ENCODE measurements at places on chromosomes 4 and X.
A peak's percentile ranks its signal among the peaks of the same experiment; 100 is the strongest.

GRCh38 chr4:75002381-75002780, 69.5 kb downstream of the PARM1 start:
- no peak for DNase-seq

DNA sequence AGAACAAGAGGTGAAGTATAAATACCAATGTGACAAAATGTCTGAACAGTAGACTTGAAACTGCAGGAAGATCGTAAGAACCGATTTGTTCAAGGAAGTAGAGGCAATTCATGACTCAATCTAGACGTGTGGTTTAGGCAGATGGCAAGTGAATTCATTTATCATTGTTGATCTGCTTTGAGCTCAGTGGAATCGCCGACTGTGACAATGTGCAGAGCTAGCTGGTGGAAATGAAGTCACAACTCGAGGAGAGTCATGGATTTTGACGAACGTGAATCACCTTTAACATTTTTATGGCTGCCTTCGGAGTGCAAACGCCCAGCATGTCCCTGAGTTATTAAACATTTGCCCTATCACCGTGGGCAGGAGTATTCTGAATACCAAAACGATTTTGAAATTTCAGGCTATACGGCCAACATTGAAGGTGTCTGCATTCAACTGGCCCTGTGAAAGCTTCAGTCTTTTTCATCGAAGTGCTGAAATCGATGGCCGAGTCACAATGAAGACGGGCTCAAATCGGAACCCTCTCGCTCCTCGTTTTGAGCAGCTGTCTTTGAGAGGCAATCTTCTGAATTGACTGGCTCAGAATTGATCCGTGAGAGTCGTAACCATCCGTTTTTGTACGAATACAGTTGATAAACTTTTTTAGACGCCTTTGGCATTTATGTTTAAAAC, 689 bp upstream of the OGT start:
- peak; percentile 11 for DNase-seq

- DNase-seq, result no peak
Measured at GRCh38 chr4:7068279-7068842, 497 bp upstream of the GRPEL1 start.

DNA sequence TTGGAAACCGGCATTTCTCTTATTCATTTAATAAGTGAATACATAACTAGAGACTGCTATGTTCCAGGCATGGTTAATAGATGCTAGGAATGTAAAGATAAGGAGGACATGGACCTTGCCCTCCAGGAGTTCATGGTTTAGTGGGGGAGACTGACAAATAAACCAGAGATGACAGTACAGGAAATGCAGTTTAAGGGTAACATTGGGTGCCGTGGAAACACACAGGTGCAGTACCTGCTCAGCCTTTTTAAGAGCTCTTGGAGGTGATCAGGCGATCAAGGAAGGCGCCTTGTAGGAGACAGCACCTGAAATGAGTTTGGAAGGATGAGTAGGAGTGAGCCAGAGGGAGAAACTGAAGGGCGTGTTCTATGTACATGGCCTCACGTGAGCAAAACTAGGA, 145.8 kb downstream of the AASDH start:
- no peak for DNase-seq

DNA sequence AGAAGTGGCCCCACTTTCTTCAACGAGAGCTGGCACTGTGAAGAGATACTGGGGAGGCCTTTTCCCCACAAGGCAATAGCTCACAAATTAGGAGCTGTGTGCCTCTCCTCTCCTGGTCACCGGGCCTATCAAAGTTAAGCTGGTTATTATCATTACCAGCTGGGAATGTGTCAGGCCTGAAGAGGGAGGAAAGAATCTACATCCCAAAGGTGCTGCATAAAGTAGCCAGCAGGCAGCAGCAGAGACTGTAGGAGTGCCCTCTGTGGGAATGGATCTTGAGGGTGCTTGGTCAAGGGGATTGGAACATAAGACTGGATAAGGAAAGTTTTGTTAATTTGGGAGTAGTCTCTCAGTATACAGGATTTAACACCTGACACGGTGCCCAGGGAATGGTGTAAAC, 9.1 kb upstream of the TMPRSS11D start:
- DNase-seq, result no peak

DNA sequence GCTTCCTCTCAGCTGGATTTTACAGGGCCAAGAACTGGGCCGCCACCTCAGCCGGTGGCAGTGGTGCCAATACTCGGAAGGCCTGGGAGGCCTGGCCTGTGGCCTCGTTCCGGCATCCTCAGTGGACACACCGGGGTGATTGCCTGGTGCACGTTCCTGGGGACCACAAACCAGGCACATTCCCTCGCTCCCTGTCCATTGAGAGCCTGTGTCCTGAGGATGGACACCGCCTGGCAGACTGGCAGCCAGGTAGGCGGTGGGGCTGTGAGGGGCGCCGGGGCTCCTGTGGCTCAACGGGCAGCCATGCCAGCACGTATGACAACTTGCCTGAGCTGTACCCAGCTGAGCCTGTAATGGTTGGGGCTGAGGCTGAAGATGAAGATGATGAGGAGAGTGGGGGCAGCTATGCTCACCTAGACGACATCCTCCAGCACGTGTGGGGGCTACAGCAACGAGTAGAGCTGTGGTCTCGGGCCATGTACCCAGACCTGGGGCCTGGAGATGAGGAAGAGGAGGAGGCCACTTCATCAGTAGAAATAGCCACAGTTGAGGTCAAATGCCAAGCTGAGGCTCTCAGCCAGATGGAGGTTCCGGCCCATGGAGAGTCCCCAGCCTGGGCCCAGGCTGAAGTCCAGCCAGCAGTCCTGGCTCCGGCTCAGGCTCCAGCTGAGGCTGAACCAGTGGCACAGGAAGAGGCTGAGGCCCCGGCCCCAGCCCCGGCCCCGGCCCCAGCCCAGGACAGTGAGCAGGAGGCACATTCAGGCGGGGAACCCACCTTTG, 70.4 kb downstream of the STARD8 start:
- no peak for DNase-seq

DNA sequence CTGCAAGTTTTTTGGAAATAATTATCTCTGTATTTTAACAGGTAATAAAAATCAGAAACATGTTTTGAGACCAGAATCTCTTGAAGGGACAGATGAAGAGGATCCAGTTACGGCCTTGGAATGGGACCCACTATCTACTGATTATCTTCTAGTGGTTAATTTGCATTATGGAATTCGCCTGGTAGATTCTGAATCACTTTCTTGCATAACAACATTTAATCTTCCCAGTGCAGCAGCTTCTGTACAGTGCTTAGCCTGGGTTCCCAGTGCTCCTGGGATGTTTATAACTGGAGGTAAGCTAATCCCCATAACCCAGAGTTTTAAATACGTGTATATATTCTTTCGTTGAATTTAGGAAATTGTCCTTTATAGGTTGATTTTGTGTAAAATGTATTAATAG, 59.4 kb downstream of the WDR17 start:
- DNase-seq, result no peak

- no peak for DNase-seq
Measured at GRCh38 chrX:30965767-30966166, 76.7 kb upstream of the TAB3 start.

GRCh38 chrX:45621376-45622041, 420.8 kb upstream of the DIPK2B start:
- DNase-seq, result no peak

- DNase-seq, result no peak
Measured at GRCh38 chr4:138174981-138175794, 67.0 kb downstream of the SLC7A11 start.

GRCh38 chr4:4289597-4289940, 385 bp downstream of the LYAR start:
- DNase-seq, result no peak

GRCh38 chr4:25575611-25576010, 80.0 kb upstream of the SLC34A2 start:
- DNase-seq, result no peak

DNA sequence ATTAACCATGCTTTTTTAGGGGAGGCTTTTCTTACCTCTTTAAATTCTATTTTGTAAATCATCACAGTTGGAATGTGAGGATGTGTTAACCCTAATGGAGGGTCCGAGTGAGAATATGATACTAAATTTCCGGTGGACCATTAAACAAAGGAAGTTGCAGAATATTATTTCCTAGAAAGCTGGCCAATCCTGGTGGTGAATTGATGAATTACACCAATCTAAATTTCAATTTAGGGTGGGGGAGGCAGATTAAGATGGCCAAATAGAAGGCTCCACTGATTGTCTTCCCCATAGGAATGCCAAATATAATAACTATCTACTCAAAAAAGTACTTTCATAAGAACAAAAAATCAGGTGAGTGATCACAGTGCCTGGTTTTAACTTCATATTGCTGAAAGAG, 1045.6 kb downstream of the GLUD2 start:
- no peak for DNase-seq

- DNase-seq, result no peak
Measured at GRCh38 chrX:39820938-39821708, 276.6 kb downstream of the BCOR start.

DNA sequence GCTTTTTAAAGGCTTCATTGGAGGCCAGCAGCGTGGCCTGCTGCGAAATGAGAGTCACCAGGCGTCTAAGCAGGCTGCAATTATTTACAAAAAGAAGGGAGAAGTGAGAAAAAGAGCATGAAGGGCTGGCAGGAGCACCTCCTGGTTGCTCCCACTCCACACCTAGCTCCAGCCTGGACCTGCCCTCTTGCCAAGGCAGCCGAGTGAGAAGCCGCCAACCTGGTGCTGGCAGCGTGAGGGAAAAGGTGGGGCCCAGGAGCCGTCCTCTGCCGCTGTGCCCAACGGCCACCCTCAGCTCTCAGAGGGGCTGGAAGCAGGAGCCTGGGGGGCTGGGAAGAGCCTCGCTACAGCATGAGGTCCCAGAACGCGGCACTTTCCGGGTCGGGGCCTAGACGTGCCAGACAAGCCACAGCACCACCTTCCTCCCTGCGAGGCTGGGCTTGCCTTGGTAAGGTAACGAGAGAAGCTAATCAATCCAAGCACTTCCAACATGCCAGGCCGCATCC, 16.3 kb downstream of the SLC6A8 start:
- no peak for DNase-seq

GRCh38 chrX:17021851-17022604, 75.6 kb downstream of the REPS2 start:
- no peak for DNase-seq

- DNase-seq, result no peak
Measured at GRCh38 chr4:112038861-112039260, 106.4 kb upstream of the FAM241A start.

DNA sequence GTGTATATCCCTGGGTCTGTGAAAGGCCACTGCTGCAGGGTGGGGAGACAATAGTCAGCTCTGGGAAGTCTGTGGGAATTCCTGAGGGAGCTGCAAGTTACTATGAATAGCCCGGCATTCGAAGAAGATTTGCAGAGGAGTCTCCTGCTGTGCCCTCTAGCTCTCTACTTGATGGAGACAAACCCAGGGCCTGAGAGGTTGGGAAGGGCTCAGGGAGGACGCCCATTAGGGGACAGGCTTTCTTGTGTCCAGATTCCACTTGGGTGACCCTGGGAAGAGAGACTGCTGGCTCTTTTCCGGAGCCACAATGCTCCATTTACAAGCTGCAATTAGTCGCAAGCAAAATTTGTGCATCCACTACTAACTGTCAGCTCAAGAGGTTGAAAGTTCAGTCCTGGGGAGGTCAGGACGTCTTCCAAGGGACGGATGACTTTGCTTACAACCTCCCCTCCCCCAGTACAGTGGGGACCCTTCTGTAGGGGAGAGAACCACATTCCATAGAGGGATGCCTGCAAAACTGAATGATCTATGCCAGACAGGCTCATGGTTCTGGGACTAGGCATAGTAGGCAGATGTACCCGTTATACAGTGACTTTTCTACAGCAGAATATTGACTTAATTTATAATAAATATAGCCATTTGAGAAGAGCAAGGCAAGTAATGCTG, 48.2 kb upstream of the PHOX2B start:
- DNase-seq, result no peak

- no peak for DNase-seq
Measured at GRCh38 chr4:170868170-170868569, 778.4 kb upstream of the AADAT start.

DNA sequence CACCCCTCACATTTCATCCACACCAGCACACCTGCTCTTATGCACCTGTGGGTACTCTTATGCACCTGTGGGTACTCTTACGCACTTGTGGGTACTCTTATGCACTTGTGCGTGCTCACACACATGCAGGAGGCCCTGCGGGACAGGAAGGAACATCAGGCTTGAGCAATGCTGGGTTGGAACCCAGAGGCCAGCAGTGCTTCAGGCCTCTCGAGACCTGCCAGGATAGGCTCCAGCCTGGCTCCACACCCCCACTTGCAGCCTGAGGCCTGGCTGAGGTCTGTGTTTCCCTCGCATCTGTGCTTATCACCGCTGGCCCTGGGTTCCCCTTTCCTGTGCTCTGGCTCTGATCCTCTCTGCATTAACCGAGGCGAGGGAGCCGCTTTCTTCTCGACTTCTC, 34.7 kb downstream of the SORCS2 start:
- DNase-seq, result no peak

- DNase-seq, result no peak
Measured at GRCh38 chrX:40922307-40922706, 162.9 kb upstream of the USP9X start.

- no peak for DNase-seq
Measured at GRCh38 chrX:134013092-134013497, 27.7 kb upstream of the GPC3 start.

DNA sequence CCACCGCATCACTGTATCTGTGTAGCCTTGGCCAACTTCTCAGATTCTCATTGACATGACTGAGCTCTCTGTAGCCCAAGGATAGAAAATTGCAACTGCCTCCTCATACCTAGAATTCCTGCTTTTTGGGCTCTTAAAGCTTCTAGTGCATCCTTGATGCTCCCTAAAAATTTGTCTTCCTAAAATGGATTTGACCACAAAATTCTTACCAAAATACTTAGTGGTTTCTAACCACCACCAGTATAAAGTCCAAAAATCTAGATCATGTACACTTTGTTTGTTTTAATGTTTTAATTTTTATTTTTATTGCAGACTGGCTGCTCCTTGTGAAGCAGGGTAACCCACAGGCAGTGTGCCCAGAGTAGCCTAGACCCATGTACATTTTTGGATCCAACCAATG, 75.5 kb downstream of the TBC1D9 start:
- DNase-seq, result no peak

DNA sequence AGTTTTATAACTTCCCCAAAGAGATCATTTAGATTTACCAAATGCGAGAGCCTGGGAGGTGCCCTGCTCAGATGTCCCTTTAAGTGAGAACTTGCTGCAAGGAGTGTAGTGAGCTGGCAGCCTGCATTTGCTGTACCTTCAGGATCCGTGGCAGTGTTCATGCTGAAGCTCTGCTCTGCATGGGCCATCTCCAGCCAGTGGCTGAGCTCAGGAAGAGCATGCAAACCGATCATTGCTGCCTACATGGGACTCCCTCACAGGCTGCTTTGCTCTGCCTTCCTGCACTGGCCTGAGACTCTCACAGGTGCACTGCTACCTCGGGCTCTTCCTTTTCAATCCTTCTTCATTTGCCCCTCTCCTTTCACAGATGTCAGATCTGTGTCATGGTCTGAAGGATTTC, 152.0 kb upstream of the SFRP2 start:
- DNase-seq, result no peak

GRCh38 chr4:24805067-24805466, 9.7 kb downstream of the SOD3 start:
- DNase-seq, result no peak
